ENCODE measurements at places on chromosomes 2 and 18. TPM values are rescaled to one million over a fixed set of nuclear protein-coding genes. Genes with fewer than 3 reads are reported as not detected.

DNA sequence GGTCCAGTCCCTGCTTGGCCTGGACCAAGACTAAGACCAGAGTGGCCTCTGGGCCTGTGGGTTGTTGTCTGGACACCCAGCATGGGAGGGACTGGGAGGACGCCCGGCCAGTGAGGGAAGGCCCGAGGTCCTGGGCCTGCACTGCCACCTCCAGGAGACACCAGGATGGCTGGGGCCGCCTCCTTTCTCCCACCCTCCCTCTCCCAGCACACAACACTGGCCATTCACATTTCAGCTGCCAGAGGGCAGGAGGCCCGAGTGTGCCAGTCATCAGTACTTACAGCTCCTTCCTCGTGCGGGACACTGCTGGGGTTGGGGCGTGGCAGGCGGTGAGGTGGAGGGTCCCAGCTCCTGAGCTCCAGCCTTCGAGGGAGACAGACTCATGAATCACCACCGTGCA is 133.5 kb downstream of the ASB1 start:
- H3K4me3 ChIP-seq, result no peak overlapping the region
- no peaks in the 10 kb centered on the region for H3K36me3 ChIP-seq
- no peak for DNase-seq
- H3K27me3 ChIP-seq, result no peaks in the 10 kb centered on the region

DNA sequence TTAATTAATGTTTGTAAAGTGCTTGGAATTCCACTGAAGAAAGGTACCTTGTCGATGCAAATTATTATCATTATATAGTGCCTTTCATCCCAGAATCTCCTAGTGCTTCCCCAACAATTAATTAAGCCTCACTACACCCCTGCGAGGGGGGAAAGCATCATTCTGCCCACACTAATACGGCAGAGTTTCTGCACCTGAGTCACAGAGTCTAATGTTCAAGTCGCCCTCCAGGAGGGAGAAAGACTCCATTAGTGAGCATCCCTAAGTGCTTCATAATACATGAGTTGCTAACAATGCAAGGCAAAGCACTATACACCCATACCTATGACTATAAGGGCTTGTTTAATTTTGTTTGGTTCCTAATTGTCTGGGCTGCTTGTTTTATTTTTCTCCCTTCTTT is 25.4 kb upstream of the NRP2 start:
- no peak overlapping the region for H3K27ac ChIP-seq
- no peak overlapping the region for H3K4me3 ChIP-seq
- H3K27me3 ChIP-seq, result no peaks in the 10 kb centered on the region
- DNase-seq, result no peak

ADAM23 gene
- total RNA-seq, result 13.9 TPM

GRCh38 chr2:43142921-43143438 is 83.4 kb downstream of the ZFP36L2 start:
- no peaks in the 10 kb centered on the region for H3K36me3 ChIP-seq
- no peak overlapping the region for H3K4me3 ChIP-seq
- no peaks in the 10 kb centered on the region for H3K27me3 ChIP-seq

PSMD1 gene
- 151 TPM for total RNA-seq

All from astrocyte (in vitro differentiated cells and primary cell).